ENCODE measurements at places on chromosomes 16 and 17.

DNA sequence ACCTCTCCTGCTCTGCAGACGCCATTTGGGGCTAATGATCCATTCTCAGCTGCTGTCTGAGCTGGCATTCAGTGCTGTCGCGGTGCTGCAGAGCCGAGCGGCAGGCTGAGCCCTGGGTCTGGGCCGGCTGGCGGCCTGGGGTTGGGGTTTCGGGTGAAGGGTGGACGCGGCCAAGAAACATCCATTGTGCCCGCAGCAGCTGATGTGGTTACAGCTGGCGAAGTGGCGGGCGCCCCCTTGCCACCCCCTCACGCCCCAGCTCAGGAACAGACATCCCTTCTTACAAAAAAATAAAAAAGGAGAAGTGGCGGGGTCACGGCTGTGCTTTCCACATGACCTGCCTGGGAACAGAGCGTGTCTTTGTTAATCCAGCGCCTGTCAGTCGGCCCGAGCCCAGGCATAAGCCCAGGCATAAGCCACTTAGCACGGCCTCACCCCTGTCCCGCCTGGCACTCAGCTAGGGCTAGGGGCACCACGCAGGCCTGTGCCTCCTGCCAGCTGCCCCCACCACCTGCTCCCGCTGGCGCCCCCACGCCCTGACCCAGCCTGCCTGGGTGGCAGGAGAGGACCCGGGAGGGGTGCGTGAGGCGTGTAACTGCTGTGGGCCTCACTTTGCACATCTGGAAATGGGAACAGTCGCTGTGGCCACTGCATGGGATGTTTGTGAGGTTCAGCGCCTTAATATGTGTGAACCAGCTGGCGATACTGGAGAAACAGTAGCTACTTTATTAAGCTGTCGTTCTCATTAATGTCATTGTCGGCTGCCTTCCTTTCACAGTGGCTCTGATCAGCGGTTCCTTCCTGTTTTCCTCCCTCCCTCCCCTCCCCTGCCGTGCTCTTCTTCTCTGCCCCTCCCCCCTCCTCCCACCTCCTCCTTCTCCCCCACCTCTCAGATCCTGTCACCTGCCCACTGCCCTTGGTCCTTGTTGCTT lies 197.7 kb upstream of the CIBAR2 start:
- no peak for DNase-seq

DNA sequence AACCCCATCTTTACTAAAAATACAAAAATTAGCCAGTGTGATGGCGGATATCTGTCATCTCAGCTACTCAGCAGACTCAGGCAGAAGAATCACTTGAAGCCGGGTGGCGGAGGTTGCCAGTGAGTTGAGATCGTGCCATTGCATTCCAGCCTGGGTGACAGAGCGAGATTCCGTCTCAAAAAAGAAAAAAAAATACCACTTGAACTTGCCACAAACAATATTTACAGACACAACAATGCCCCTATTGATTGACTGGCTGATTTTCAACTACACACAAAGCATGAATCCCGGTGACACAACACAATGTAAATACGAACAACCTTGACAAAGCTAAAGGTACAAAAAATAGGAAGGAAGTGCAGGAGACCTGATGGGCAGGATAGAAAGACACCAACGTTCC lies 49.3 kb downstream of the NXN start:
- DNase-seq, result no peak

GRCh38 chr16:81243942-81244341 lies 5.5 kb downstream of the BCO1 start:
- DNase-seq, result no peak

GRCh38 chr17:77354670-77355455 lies 214.1 kb downstream of the SEC14L1 start:
- DNase-seq, result no peak

GRCh38 chr16:56228476-56228875 lies 37.2 kb downstream of the GNAO1 start:
- DNase-seq, result no peak

GRCh38 chr17:62670202-62670821 lies 42.8 kb downstream of the MRC2 start:
- DNase-seq, result no peak

DNA sequence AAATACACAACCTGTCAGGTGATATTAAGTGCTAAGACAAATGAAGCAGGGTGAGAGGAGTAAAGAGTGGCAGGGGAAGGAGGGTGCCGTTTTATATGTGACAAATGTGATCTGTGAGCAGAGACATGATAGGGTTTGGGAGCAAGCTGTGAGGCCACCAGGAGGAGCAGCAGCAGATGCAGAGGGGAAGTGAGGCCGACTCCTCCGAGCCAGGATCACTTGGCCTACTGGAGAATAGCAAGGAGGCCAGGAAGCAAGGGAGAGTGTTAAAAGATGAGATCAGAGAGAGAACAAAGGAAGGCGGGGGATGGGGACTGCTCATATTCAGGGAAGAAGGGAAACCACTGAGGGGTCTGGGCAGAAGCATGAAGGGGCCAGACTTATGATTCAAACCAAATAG lies 129.4 kb downstream of the TANGO6 start:
- no peak for DNase-seq

DNA sequence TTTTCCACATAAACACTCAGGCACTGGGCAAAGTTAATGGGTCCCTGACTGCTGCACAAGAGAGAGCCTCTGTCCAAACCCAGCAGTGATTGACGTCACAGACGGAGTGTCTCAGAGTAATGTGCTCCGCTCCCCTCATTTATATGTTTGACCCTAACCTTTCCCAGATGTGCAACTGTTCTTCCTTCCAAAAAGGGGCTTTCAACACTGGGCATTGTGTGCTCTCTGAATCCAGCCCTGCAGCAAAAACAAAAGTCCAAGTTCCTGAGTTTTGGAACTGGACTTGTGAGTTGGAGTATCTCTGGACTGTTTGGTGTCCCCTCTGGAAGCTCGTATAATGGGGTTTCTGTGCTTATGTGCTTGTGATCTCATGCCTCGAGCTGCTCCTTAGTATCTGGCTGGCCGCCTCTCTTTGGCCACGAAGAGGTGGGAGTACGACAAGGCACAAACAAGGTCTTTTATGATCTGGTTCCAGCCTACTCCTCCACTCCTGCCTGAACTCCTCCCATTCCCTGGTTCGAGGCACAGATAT lies 76.4 kb upstream of the SMIM36 start:
- no peak for DNase-seq

DNA sequence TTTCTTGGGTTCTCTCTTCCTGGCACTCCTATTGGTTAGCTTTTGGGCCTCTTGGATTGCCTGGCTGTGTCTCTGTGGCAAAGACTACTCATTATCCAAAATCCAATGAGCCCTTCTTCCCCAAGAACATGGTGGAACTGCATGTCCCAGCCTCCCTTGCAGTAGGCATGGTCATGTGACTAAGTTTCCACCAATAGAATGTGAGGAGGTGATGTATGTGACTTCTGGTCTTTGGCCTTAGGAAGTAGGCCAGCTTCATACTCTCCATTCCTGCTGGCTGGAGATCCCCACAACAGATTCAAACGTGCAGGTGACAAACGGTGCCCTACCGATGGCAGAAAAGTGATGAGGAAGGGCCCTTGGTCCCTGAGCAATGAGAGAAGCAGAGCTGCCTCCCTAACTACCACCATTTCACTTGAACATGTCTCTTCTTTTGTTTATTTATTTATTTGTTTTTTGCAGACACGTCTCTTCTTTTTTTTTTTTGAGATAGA lies 17.3 kb upstream of the SPN start:
- DNase-seq, result no peak

- DNase-seq, result no peak
Observed at GRCh38 chr17:17196776-17197175, 9.4 kb downstream of the PLD6 start.

GRCh38 chr16:66408163-66409048 lies 18.7 kb upstream of the BEAN1 start:
- no peak for DNase-seq

DNA sequence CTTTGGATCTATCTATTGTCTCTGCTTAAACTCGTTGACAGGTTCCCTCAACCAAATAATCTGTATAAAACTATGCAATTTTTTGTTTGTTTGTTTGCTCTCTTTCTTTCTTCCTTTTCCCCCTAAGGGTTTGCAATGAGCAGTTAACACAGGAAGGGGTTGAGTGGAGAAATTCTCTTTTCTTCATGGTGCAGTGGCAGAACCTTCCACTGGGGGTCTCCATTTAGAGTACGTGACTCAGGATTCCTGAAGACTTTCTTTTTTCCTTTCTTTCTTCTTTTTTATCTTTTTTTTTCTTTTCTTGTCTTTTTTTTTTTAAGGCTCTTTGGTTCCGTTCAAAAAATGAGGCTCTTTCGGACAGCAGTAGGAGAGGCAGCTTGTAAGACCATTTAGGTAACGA lies 19.5 kb upstream of the RBFOX1 start:
- DNase-seq, result no peak

GRCh38 chr17:17944242-17944641 lies 28.0 kb downstream of the TOM1L2 start:
- no peak for DNase-seq

DNA sequence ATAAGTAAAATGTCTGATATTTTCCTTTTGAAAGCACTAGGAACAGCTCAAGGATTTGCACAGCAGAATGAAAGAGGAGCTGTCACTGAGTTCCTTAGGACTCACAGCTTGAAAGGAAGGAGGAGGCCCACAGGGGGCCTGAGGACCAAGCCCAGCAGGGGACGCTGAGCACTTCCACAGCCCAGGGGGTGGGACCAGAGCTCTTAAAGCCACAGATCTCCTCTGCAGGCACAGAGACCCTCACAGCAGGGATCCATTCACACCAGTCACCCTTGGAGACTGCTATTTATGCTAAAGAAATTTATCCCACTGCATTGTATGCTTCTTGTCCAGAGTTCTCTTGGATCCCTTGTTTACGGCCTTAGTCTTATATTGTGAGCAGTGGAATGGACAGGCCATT lies 253.3 kb downstream of the STX8 start:
- no peak for DNase-seq

- no peak for DNase-seq
Observed at GRCh38 chr17:699345-699744, 15.3 kb downstream of the VPS53 start.

DNA sequence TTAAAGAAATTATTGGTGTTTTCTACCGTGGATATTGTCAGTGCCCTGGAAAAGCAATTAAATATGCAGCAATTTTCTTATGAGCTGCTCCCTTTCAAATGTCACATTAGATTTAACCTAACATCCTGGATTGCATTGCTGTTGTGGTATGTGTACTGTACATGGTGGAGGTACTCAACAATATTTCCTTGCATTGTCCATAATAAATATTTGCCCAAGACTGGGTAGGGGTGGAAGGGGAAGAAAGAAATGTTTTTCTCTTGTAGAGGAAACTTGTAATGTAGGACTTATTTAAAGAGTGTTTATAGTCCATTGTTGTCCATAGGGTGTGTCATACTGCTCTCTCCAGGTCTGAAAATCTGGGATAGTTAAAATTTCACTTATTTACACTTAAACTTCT lies 346.2 kb upstream of the TBX2 start:
- no peak for DNase-seq

DNA sequence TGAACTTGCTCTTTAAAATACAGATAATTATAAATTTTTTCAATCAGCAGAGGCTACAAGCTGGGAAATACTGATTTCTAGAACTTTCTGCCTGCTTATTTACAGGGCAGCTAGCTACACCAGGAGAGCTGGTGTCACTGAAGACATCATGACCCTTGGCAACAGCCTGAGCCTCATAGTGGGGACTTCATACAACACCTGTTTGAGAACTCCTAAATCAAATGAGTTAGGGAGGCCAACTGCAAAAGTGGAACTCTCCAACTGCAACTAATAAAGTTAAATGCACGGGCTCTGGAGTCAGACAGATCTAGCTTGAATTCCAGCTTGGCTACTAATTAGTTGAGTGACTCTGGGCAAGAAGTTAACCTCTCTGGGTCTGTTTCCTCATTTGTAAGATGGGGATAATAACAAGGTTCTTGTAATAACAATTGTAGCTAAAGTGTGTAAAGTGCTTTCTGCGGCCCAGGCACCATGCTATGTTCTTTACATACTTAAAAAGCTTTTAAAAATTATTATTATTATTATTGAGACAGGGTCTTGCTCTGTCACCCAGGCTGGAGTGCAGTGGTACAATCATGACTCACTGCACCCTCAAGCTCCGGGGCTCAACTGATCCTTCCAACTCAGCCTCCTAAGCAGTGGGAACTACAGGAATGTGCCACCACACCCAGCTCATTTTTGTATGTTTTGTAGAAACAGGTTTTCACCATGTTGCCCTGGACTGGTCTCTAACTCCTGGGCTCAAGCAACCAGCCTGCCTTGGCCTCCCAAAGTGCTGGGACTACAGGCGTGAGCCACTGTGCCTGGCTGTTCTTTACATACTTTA lies 33.4 kb downstream of the VAC14 start:
- no peak for DNase-seq

- no peak for DNase-seq
Observed at GRCh38 chr17:34556384-34556783, 23.0 kb upstream of the TMEM132E start.

DNA sequence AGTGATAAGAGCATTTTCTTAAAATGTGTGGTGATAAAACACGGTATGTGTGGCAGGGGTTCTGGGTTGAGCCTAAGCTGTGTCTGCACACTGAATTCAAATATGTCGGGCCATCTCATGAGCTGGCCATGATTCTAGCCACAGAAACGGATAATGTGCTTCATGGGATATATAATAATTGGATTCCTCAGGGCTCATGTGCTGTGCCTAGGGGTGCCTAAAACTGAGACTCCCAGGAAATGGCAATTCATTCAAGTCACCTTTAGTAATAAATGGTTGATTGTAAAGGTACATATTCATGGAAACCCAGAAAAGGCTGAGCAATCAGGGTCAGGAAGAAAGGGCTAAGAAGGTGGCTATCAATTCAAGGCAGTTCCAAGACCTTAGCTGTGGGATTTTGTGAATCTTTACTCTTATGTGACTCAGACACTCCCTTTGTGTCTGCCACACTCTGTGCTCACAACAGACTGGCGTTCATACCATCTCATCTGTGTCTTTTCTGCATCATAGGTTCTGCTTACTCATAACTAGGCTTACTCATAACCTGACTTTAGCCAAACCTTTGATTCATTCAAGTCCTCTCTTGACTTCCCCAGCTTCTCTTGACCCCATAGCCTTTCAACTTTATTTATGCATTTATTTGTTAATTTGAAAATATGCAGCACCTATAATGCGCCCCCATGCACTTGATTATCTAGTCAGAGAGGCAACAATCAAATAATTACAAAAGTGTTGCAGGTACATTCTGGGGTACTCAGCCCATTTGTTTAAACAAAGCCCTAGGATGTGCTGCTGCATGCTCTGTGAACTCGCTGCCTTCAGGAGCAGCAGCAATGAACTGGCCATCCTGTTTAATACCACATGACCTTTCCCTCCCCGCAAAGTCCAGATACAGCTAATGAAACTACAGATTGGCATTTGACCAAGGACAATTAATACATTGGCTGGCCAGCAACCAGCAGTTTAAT lies 28.4 kb upstream of the MED13 start:
- DNase-seq, result no peak

DNA sequence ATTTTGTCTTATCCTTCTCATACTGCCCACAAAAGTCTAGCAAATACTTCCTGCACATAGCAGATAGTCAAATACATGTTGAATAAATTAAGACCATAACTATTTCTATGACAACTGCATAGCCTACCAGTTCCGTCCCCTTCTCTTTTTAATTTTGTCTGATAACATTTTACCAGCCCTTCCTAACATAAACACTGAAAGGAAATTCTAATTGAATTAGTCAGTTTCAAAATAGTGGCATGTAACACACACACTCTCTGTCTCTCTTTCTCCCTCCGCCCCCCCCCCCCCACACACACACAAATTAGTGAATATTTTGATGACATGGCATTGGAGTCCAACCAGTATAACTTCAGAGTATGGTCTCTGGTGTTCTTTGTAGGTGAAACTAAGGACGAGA lies 41.8 kb downstream of the TNRC6C start:
- no peak for DNase-seq

GRCh38 chr16:88810912-88811768 lies 588 bp downstream of the APRT start:
- peak; percentile 66 for DNase-seq
